ENCODE measurements at places on chromosomes 1 and 21.

DNA sequence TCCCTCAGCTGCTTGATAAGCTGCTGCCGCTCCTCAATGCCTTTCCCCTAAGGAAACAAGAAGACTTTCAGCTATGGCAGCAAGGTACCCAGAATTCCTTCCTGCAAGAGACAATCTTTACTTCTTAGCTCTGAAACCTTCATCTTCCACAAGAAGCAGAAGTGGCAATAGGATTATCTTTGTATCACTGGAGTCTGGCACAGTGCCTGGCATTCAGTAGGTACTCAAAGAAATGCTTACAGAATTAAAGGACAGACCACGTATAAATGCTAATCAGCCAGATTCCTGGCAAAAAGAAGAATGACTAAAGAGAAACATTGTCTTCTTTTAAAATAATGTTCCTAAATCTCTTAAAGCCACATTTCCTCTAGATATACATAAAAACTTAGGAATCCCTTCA lies 43.7 kb downstream of the SLC27A3 start:
- no peak for DNase-seq

DNA sequence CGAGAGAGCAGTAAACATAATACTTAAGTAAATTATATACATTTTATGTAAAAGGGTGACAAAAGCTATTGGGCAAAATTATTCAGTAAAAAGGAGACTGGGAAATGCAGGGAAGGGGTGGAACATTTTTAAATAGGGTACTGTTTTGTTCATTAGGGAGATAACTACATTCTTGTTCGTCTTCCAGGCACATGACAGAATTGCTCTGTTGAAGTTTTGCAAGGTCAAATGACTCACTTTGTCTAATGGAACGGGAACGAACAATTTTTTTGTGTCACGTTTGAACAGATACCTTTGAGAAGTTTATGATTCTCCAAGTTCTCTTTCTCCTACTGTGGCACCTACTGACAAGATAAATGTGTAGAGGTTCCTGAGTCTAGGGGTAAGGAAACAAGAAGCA lies 382.3 kb upstream of the ZRANB2 start:
- no peak for DNase-seq

GRCh38 chr1:169925505-169926482 lies 32.1 kb upstream of the SCYL3 start:
- DNase-seq = no peak

GRCh38 chr1:230693221-230693620 lies 20.7 kb downstream of the AGT start:
- no peak for DNase-seq

- no peak for DNase-seq
Measured at GRCh38 chr1:201874672-201875071, 14.0 kb upstream of the SHISA4 start.

- DNase-seq = no peak
Measured at GRCh38 chr1:88891951-88892340, 579 bp upstream of the GTF2B start.

DNA sequence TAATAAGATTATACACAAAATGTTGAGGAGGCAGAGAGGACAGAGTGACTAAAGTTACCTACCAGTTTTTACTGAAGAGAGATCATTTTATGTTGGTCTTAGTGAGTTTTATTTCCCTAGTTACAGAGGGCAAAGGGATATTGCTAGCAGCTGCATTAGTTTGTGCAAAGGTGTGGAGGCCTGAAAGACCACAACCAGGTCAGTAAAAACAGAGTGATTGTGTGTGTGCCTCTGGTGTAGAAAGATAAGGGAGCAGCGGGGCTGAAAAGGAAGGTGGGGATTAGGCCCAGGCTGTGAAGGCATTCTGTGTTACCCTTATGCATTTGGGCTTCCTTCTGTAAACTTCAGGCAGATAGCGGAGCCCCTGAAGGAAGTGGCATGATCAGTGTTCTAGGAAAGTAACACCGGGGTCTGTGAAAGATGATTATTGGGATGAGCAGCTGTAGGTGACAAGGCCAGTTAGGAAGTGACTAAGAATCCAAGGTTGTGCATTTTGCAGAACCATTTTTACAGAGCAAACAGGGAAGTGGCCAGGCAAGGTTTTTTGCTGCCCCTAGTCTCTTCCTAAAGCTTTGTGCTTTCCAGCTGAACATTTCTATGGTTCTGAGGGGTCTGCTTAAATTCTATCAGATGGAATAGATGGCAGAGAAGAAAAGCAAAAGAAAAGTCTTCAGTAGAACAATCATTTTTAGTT lies 3.7 kb downstream of the GADD45A start:
- no peak for DNase-seq

GRCh38 chr1:109634292-109634691 lies 14.7 kb downstream of the AMPD2 start:
- no peak for DNase-seq
